ENCODE measurements at places on chromosomes 16 and 17.
A peak's percentile ranks its signal among the peaks of the same experiment; 100 is the strongest.

DNA sequence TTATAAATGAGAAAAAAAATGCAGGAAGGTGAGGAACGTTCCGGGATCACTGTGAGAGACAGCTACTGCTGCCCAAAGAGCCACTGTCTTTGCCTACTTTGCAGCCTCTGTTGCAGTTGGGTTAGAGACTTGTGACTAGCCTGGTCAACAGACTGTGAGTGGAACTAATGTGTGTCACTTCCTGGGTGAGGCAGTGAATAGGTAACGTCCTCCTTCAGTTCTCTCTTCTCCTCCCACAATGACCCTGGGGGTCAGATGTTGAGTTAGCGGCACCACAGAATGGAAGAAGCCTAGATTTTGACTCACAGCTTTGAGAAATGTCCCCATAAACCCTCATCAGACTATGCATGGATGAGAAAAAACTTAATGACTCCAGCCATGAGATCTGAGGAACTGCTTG lies 5.2 kb downstream of the C16orf46 start:
- DNase-seq, result peak; percentile 60

GRCh38 chr16:2189252-2189893 lies 7.0 kb downstream of the CASKIN1 start:
- DNase-seq, result no peak

- no peak for DNase-seq
These were observed 73.7 kb upstream of the CHMP6 start for GRCh38 chr17:80917716-80918560.

GRCh38 chr17:34219405-34219804 lies 35.7 kb upstream of the CCL2 start:
- no peak for DNase-seq

DNA sequence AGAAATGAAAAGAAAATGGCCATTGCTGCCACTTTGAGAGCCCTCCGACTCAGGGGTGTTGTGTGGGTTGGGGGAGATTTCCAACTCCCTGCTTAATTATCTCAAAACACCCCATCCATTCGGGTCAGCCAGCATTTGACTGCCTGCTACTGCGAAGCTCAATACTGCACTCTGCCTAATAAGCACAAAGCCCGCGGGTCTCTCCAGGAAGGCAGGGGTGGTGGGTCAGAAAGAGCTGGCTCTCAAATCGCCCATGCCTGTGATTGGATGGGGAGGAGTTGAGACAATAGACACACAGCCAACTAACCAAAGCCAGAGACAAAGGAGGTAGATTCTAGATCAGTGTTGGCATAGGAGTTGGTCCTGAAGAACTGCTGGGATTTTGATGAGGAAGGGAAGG lies 2.3 kb upstream of the XAF1 start:
- DNase-seq, result no peak

GRCh38 chr17:79187186-79187585 lies 112.6 kb downstream of the ENGASE start:
- no peak for DNase-seq

- no peak for DNase-seq
These were observed 561 bp downstream of the ZNF423 start for GRCh38 chr16:49855280-49855821.

GRCh38 chr17:59746849-59747445 lies 39.5 kb downstream of the VMP1 start:
- DNase-seq, result no peak

GRCh38 chr17:78251773-78252103 lies 20.3 kb downstream of the TMEM235 start:
- no peak for DNase-seq

GRCh38 chr16:27819881-27820610 lies 243.5 kb downstream of the GSG1L start:
- no peak for DNase-seq

DNA sequence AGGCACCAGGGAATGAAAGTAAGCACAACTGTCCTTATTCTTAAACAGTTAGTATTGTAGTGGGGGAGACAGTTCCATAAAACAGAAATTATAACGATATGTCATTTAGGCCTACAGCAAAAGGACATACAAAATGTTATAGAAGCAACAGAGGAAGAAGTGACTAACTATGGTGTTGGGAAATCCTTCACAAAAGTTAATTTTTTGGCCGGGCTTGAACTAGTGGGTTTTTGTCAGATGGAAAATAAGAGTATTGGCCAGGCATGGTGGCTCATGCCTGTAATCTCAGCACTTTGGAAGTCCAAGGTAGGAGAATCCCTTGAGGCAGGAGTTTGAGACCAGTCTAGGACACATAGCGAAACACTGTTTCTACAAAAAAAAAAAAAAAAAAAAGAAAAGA lies 127.8 kb downstream of the SSH2 start:
- DNase-seq, result no peak

- DNase-seq, result no peak
These were observed 24.8 kb downstream of the SERPINF1 start for GRCh38 chr17:1786708-1787107.

GRCh38 chr16:80807906-80808305 lies 3.5 kb upstream of the CDYL2 start:
- DNase-seq, result no peak

DNA sequence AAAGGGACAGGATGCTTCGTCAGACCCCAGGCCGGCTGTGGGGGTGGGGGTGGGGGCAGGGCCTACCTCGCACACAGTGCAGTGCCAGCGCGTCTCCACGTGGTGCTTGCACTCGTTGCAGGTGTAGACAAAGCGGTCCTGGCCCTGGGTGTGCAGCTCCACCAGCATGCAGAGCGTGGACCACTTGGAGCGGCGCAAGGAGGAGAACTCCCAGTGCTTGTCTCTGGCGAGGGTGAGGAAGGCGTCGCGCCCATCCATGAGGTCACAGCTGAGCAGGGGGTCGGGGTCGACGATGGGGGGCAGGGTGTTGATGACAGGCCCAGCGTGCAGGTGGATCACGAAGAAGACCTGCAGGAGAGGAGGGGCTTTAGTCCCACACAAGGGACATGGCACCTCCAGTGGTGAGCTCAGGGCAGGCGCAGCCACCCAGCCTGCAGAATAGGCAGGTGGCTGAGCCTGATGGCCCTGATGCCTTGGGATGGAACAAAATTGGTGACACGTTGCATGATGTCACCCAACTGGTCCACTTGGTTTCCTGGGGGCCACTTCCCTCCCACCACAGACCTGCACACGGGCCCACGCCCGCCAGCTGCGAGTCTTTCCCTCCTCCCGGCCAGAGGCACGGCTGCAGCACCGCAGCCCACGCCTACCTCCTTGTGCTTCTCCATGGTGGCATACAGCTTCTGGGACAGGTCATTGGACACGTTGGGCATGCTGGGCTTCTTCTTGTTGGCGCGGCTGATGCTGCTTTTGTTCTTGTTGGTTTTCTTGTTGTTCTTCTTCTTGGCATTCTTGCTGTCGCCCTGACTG lies 14.0 kb upstream of the TRAP1 start:
- DNase-seq, result no peak

GRCh38 chr16:12837291-12837690 lies 33.6 kb upstream of the CPPED1 start:
- no peak for DNase-seq

- DNase-seq, result no peak
These were observed 100.1 kb upstream of the DYNLRB2 start for GRCh38 chr16:80440667-80441066.

GRCh38 chr16:8572919-8573724 lies 17.2 kb downstream of the TMEM114 start:
- DNase-seq, result no peak

GRCh38 chr17:44187131-44187899 lies 543 bp downstream of the TMUB2 start:
- DNase-seq, result no peak

DNA sequence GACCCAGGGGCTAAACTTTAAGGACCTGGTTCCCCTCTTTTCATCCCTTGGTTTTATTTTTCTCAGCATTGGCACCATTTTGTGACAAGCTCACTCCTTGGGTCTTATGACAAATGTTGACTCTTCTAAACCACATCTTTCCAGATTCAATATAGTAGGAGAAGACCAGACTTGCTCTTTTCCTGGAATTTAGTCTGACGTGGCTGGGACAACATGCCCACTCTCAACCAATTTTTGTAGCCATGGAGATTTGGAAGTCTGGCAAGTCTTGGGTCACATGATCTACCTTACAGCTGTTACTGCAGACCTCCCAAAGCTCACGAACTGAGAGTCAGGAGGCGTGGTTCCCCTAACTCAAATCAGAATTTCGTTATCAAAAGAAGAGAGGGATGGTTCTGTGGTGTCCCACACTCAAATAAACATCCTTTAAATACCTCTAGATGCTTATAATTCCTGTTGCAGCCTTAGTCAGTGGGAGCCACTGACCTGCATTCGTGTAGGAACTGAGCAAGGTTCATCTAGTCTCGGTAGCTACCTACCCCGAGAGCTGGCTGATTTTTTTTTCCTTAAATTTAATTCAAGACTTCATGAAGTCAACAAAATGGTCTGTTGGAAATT lies 683.5 kb downstream of the MAF start:
- no peak for DNase-seq

DNA sequence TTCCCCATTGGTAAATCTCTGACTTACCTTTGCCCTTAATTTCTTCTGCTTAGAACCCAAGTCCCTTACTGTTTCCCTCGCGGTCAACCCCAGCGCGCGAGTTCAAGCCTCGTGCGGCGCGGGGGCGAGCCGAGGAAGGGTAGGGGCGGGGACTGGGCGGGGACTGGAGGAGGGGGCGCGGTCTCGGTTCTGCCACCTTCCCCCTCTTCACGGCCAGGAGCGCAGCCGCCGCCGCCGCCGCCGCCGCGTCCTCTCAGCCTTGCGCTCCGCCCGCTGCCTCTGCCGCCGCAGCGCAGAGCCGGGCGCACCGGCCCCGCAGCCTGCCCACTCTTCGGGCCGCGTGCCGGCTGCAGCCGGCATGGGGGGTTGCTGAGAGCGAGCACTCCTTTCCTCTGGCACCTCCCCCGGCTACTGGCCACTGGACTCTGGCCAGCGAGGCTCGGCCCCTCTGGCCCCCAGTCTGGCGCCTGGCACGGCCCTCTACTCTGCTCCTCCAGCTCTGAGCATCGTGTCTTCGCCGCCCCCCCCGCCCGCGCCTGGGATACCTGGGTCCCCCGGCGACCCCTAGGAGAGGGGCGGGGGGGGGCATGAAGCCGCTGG lies at the start of gene RAPGEFL1:
Gene RAPGEFL1 (plus strand): TSS at position 196 of the 600 bp plus-strand sequence. CDS start 392 bp downstream, at position 588.
- DNase-seq, result no peak

DNA sequence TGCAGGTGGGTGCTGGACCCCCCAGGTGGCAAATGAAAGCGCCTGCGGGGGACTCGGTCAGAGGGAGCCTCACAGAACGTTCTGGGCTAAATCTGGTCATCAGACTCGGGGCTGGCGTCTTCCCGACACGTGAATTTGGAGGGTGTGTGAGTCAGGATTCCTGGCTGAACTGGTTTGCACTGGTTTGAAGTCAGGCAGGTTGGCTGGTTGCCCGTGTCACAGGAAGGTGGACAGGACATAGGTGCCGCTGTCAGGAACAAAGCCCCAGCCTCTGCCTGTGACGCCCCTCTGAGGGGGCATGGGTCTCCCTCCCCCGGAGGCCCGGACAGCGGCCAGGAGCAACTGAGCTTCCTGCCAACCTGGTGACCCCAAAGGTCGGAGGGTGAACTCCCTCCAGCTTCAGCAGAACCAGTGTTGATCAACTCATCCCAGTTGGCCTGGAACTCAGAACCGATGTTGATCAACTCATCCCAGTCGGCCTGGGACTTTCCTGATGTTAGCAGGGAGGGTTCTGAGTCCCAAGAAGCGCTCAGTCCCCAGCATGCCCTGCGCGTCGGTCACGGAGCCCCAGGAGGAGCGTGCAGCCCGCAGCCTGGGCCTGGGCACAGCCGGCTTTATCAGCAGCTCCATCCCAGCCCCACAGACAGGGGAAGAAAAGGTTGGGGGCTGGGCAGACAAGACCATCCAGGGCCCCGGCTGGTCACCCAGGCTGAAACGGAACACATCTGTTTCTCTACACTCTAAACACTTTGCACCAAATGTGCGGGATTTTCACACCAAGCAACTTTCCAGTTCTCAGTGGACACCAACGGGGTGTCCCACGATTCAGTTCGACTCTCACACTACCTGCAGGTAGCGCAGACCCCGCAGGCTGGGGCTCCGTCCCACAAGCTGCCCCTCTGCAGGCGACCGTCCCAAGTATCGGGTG lies 14.4 kb upstream of the METRNL start:
- no peak for DNase-seq

GRCh38 chr17:35684055-35684802 lies 47.2 kb upstream of the RASL10B start:
- no peak for DNase-seq

DNA sequence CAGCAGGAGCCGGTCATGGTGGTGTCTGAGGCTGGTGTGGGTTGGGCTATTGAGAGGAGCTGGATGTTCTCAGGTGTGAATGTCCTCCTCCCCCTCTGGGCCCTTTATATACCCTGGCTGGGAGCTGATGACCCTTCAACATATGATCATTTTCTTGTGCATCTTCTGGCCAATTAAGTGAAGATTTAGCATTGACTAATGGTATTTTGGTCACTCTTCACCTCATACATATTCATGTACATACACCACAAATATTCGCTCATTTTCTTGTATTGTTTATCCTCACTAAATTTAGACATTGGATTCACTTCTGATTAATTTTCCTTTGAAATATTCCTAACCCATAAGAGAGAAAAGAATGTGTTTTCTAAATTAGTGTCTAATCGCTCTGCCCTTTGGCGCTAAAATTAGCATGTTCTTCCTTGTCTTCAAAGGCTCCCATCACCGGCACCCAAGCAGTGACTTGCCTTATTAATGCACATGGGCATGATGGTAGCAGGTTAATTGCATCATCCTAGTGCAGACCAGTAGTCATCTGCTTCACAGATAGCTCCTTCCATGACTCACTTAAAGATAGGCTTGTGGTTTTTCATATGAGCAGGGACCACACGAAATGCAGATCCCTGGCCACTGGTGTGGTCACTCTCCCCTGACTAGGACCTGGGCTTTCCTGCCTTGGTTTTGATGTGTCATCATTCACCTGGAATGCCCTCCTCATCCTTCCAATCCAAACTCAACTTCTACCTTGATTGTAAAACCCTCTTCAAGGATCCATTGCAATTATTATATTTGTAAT lies at the start of gene KRTAP2-4:
Gene KRTAP2-4 (minus strand): TSS at position 51 of the 796 bp plus-strand sequence. CDS start 34 bp downstream, at position 17.
- DNase-seq, result no peak

GRCh38 chr16:5412731-5413130 lies 315.1 kb upstream of the EEF2KMT start:
- DNase-seq, result no peak

DNA sequence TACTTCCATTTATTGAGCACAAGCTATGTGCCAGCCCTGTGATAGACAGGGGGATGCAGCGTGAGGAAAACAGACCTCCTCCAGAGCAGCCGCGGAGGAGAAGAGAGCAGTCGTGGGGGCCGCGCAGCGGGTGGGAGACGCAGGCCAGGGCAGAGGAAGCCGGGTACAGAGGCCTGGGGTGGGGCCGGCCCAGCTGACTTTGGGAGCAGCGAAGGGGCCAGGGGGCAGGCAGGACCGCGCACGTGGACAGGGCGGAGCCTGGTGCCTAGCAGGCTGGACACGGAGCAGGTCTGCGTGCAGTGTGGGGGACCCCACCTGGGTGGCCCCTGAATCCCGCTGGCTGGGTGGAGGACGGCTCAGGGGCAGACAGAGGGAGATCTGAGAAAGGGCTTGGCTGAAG lies 46.2 kb downstream of the ZFPM1 start:
- DNase-seq, result no peak

- DNase-seq, result no peak
These were observed 597 bp downstream of the OVCA2 start for GRCh38 chr17:2042390-2042847.

GRCh38 chr17:82088838-82089722 lies 9.0 kb downstream of the FASN start:
- DNase-seq, result no peak

- DNase-seq, result no peak
These were observed 4.4 kb downstream of the CD19 start for GRCh38 chr16:28935924-28936783.

GRCh38 chr17:7557775-7558543 lies 591 bp upstream of the TNFSF13 start:
- DNase-seq, result no peak

GRCh38 chr17:34445101-34445500 lies 82.1 kb upstream of the CCL1 start:
- no peak for DNase-seq

All from Panc1 (cell line).